Kidney glomerular epithelial cell (primary cell): ENCODE measurements at places on chromosomes 2 and 18.

GRCh38 chr2:100036793-100037192 lies 105.6 kb downstream of the AFF3 start:
- DNase-seq: no peak

GRCh38 chr2:127535422-127535901 lies at the start of gene MYO7B:
TSS of gene MYO7B (plus strand) at chr2:127535683. CDS start at chr2:127559723, 24,040 bp downstream.
- no peak for DNase-seq

DNA sequence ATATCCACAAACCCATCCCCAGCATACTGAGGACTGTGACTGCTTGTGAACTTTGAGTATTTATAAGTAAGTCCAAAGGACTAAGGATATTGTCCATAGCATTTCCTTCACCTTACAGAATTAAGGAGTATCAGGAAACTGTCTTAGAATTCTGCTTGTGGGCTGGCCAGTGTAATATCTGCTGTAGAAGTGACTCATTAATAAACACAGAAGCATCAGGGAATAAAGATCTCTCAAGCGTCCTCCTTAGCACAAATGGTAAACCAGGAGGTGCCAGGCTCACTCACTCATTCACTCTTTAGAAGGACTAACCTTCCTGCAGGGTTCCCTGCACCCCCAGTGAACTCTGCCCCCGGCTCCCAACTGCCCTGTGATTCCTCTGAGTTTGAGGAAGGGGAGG lies 31.0 kb downstream of the CCDC68 start:
- DNase-seq: peak; percentile 22

DNA sequence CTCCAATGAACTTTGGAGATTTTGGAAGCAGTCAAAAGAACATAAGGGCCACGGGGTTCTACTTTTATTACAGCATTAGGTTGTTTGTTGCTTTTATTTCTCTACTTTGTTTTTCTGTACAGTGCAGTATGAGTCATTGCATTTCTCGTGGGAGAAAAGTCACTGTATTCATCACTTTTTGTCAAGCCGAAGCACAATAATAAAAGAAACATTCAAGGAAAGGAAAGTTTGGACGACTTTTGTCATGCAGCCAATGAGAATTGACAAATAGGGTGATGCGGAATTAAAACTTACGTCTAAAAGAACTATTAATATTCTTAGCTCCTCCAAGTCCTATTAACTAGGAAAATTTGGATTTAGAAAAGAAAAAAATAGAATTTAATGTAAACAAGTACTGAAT lies 209.9 kb downstream of the TMEM182 start:
- no peak for DNase-seq

DNA sequence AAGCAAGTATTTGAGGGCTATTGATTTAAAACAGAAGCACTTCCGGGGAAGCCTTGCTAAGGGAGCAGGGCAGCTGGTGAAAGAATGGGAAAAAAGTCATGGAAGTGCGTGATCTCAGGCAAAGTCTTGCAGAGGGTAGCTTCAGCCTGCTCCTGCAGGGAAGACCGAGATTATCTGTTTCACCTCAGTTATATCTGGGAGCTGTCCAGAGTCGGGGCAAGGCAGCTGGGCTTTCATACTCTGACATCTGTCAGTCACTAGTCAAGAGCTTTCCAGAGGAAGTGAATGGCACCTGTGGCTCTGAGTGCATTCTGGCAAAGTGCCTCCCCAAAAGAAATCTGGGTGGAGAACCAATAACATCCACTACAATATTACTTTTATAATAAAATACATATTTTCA lies 8.7 kb downstream of the NXPH2 start:
- no peak for DNase-seq

GRCh38 chr2:49973436-49973835 lies 819.1 kb upstream of the FSHR start:
- no peak for DNase-seq
